ENCODE measurements at places on chromosomes 4 and X.

DNA sequence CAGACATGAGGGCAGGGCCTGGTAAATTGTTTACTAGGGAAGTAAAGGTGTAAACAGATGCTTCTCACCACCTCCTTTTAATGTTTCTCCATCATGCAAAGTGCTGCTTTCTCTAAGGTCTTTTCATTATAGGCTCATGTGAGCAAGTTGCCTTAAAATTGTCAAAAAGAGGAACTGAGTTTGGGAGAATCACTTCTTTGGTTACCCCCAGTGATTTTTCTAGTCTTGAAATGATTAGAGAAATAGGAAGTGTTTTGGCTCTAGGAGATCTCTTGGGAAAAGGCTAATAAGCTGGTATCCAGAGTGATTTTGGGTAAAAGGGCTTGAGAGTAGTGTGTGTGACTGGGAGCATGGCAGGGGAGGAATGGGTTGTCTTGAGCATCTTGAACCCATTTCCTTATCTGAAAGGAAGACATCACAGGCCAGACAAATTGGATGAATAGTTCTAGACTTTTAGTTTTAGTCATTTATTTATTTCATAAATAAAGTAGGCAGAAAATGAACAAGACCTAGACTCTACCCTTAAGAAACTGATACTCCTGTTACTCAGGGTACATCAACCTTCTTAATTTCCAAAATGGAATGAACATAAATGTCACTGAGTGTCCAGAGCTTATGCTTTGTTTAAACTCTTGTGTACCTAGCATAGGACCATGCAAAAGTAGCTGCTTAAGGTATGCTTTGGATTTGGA is 14.2 kb downstream of the GRPR start:
- no peak for DNase-seq

DNA sequence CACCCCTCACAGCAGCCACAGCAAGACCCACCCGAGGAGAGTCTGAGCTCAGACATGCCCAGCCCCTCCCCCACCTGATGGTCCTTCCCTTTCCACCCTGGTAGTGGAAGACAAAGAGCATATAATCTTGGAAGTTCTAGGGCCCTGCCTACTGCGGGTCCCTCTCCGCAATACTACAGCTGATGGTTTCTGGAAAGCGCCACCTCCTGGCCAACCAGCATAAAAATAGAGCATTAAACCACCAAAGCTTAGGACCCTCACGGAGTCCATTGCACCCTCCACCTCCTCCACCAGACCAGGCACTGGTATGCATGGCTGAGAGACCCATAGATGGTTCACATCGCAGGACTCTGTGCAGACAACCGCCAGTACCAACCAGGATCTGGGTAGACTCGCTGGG is 78.2 kb downstream of the SH3BGRL start:
- DNase-seq, result no peak

- no peak for DNase-seq
Measured at GRCh38 chr4:186092296-186092695, 12.2 kb upstream of the FAM149A start.

DNA sequence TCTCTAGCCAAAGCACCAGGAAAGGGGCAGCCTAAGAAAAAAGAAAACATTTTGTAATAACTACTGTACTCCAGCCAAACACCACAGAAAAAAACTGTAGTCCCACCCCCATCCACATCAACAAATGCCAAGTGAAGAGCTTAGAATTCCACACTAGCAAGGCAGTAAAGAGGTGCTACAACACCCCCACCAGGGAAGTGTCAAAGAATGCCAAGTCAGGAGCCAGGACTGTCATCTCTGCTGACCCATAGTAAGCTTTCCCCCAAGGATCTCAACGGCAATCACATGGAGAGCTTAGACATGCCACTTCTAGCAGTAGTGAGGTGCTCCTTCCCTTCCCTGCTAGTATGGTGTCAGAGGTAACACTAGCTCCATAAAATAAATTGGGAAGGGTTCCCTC is 34.4 kb upstream of the CCDC160 start:
- no peak for DNase-seq

DNA sequence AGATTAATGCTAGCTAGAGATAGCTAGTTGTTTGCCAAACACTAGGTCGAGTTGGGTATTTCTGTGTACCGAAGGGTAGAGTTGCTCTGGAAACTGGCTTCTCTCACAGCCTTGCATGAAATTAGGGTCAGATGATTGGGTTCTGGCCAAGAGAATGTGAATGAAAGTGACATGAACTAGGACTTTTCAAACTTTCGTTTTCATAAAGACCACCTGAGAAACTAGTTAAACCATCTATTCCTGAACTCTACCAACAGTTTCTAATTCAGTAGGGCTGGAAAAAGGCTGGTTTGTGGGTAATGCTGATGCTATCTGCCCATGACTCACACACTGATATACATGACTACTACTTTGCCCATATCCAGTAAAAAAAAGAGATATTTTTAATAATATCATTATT is 157.6 kb downstream of the GASK1B start:
- no peak for DNase-seq

DNA sequence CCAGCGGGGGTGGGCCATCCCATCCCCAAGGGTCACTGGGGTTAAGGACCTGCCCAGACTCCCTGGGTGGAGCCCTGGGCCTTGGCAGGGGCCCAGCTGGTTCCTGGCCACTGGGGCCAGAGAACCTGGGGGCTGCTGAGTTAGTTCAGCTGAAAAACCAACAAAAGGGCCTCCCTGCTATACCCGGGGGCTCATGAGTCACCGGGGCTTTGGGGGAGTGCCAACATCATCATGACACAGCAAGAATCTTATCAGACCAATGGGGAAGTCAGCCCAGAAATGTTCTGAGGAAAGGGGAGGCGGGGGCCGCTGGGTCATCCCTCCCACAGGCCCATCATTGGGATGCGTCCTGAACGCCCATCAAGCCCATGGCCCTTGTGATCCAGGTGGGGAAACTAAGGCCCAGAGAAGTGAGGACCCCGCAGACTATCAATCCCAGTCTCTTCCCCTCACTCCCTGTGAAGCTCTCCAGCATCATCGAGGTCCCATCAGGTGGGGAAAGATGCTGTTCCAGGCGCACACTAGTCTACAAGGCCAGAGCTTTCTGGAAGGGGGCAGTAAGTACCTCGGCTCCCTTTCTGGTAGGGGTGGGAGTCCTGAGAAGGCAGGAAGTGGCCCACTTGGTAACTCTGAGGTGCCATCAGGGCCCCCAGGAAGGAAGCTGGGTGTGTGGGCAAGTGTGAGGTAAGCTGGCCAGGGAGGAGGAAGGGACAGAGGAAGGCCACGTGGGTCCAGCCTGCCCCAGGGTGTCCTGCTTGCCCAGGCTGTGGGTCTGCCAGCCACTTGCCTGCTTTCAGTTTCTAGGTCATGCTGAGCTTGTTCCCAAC is 4.5 kb downstream of the G6PD start:
- no peak for DNase-seq

DNA sequence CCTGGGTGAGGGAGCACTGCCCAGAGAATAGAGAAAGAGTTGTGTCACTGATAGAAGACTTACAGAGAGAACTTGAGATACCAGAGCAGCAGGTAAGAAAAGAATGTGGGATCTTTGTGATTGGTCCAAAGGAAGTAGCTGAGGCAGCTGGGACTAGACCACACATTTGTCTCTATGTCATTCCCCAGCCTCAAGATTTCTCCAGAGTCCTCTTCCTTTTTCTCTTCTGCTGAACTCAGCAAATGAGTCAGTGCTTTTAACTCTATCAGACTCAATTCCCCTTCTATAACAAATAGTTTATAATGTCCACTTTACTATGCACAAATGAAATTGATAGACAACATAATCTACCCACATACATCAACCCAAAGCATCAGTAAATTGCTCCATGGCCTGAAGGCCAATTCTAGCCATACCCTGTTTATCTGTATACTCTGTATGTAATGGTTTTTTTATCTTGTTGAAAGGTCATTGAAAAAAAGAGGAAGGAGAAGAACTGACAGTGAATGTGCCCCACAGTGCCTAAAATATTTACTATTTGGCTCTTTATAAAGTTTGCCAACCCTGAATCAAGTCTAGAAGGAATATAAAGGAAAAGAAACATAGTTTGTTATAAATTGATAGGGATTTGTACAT is 38.2 kb downstream of the ETDC start:
- DNase-seq, result no peak

- DNase-seq, result no peak
Measured at GRCh38 chr4:25154594-25155265, 5.5 kb downstream of the SEPSECS start.

DNA sequence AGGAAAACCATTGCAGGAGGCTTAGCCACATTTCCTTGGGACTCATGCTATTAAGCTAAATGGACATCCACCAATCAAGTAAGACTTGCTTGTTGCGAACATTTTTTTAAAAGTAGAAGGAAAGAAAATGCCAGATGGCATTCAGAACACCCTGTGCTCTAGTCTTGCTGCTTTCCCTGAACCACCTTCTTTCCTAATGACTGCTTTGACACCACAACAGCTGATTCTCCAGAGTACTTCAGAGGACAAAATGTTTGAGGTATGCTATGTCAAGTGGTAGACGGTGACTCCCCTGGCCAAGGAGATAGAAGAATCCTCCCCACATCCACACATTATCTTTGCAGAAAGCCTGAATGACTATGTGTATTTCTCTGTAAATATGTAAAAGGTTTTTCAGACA is 65.4 kb downstream of the ANK2 start:
- DNase-seq, result no peak

DNA sequence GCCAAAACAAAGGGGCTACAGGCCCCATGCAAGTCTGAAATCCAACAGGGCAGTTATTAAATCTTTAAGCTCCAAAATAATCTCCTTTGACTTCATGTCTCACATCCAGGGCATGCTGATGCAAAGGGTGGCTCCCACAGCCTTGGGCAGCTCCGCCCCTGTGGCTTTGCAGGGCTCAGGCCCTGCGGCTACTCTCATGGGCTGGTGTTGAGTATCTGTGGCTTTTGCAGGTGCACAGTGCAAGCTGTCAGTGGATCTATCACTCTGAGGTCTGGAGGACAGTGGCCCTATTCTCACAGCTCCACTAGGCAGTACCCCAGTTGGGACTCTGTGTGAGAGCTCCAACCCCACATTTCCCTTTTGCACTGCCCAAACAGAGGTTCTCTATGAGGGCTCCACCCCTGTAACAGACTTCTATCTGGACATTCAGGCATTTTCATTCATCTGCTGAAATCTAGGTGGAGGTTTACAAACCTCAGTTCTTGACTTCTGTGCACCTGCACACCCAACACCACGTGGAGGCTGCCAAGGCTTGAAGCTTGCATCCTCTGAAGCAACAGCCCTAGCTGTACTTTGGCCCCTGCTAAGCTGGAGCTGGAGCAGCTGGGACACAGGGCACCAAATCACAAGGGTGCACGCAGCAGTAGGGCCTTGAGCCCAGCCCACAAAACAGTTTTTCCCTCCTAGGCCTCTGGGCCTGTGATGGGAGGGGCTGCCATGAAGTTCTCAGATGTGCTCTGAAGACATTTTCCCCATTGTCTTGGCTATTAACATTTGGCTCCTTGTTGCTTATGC is 154.8 kb upstream of the PDE5A start:
- no peak for DNase-seq

DNA sequence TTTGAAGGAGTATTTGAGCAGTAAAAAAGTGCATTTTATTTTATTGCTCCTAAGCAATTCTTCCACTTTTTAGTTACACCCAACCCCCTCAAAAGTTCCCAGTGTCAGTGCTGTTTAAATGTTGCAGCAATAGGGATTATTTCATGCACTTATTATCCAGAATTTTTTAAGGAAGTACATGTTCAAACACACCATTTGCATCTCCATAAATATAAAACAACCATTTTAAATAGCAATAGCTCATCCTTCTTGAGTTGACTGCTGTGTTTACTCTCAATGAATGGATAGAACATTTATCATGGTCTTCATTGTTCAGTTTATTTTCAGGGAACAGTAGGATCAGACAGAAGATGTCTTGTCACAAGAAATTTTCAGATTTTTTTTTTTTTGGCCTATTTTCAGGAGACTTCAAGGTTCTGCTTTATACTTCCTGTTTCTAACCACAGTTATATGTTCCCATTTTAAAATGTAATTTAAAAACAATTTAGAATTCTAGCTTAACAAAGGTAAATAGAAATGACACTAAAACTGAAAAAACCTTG is 171.9 kb downstream of the TMA16 start:
- no peak for DNase-seq

DNA sequence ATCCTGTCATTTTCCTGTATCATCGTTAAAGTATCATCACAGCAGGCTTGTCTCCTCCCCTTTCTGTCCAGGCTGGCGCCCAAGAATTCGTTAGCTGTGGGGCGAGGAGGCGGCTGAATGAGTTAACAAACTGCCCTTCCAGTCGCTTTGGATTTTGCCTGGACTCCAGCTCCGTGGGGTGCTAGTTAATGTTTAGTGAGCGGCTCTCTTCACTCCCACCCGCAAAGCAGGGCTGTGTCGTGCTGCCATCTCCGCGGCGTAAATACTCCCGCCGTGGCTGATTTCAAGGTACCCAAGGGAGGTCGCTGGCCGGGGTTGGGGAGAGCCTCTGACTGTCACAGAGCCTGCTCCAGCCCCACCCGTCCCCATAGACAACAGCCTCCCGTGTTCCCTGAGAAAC is 44.9 kb upstream of the SPRY1 start:
- DNase-seq, result no peak

DNA sequence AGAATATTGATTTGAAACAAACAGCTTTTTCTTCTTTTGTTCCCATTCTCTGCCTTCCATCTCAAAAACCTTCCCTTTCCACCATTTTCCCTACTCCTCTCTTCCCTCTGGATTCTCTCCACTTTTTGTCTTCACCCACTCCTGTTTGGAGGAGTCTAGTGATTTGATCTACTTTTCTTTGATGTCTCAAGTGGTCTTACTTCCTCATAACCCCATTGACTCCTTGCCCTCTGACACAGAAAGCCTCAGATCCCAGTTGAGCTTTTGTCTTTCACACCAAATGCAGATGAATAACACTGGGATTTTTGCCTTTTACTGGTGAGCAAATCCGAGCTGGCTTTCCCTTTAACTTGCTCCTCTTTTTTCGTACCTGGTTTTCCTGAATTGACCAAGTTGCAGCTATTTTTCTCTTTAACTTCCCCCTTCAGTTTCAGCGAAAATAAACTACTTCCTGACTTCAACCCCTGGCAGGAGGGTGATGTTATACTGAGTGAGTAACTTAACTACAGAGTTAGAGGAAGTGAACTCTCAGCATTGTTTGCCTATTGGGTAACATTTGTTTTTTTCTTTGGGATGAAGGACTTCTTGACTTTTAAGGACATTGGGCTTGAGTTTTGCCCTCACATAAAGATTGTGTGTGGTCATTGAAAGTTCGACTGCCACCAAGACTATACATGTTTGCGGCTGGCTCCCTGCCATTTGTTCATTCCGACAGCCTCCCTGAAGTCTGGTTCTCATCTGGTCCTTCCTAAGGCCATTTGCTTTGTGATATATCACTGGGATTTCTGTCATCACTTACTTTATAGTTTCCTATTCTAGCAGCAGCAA is 392.8 kb upstream of the NR3C2 start:
- no peak for DNase-seq

- no peak for DNase-seq
Measured at GRCh38 chrX:115493015-115493414, 68.0 kb upstream of the PLS3 start.

All from T-helper 1 cell (primary cell).